ENCODE measurements at places on chromosomes 3 and 15.

DNA sequence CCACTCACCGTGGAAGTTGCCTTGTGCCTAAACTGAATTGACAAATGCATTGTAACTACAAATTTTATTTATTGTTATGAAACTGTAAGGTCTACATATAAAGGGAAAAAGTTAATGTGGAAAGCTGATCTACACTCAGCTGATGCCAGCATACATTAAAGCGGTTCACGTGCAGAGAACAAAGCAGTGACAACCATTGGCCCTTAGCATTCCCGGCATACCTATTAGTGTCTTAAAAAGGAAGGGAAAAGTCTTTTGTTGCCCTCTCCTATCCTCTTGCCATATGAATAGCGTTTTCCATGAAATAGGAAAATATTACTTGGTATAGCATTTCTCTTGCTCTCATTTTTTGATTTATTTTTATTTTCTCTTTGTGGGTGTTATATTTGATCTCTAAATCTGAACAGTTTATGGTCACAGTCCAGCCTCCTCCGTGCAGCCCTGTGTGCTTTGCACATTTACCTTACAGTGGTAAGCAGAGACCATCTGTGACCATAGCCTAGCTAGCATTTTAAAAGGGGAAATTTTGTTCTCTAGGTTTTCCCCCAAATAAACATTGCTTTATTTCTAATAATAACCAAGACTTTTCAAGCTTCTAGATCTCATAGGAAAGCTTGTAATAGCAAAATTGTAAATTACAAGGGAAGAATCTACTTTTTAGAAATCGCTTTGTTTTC, 89.7 kb upstream of the CGNL1 start:
- no peak for DNase-seq

GRCh38 chr15:22949074-22949547, 31.1 kb downstream of the CYFIP1 start:
- peak; percentile 56 for DNase-seq

- no peak for DNase-seq
Observed at GRCh38 chr3:131361464-131362421, 19.8 kb upstream of the NUDT16 start.

DNA sequence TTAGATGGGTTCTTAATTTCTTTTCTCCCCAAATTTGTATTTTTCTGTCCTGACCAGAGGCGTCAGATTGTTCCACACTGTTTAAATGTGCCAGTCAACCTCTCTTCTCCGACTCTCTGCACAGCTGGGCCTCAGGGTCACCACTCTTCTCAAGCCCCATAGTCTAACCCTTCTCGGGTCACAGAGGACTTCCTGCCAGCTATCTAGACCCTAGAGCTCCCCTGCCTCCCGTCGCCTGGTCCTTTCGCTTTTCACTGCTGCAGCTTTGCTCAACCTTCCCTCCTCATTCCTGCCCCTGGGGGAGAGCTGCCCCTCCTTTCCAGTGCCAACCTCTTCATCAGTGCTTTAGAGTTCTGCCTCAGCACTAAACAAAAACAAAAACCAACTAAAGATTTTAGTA, 151.7 kb downstream of the ATG7 start:
- DNase-seq = no peak

- no peak for DNase-seq
Observed at GRCh38 chr15:85494048-85494777, 113.8 kb downstream of the AKAP13 start.

DNA sequence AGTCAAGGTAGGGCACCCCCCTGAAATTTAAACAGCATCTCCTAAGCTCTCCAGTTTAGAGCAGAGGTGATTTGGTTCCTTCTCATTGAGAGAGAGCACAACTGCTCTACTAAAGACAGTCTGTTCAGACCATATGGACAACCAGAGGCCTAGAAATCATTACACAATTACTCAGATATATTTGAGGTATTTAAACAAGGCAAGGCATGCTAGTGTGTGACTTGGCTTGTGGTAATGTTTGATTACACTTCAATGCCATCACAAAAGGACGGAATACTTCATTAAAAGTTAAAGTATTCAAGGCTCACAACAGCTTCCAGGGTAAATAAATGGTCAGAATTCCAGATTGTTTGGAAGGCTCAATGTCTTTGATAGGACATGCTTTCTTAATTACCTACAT, 110.2 kb downstream of the LRTM1 start:
- DNase-seq = no peak

DNA sequence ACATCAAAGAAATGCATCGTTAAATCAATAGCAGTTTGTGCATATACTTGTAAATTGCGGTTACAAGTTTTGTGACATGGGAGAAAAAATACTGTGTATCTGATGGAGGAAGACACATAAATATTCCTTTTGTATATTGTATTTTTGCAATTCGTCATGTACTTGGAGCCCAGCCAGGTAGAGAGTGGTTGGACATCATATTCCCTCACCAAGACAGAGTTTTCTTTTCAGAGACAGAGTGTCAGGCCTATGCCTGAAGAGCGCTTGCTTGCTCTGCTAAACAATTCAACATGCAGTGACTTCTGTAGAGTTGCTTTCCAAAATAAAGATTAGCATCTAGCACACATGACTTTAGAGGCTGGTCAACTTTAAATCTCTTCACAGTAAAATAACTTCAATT, 24.8 kb upstream of the MEIS2 start:
- no peak for DNase-seq

DNA sequence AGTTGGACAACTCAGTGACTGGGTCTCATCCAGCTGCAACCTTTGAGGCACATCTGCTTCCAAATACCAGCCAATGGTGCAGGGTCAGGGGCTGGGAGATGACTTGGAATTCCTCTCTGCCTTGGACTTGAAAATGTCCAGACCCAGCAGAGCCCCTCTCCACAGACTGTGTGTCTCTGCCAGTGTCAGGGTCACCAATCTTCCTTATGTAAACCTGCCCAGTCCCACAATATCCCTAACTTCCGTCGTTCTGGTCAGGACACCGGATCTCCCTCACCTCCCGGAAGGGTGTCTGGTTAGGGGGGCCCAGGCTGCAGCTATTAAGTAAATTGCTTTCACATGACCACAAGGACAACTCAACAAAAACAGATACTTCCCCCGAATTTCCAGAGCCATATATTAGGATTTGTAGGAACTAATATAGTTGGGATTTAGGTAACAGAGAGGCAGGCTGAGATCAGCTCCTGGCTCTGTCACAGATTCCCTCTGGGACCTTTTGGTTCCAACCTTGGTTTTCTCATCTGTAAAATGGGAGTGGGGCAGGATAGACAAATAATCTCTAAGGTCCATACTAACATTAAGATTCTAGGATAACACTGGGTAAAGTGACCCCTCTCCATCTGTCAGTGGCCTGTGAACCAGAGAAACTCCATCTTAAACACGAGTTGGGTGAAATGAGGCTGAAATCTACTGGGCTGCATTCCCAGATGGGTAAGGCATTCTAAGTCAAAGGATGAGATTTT, 30.8 kb downstream of the IGDCC3 start:
- DNase-seq = no peak

- no peak for DNase-seq
Observed at GRCh38 chr15:49255966-49256759, 86.1 kb downstream of the GALK2 start.

DNA sequence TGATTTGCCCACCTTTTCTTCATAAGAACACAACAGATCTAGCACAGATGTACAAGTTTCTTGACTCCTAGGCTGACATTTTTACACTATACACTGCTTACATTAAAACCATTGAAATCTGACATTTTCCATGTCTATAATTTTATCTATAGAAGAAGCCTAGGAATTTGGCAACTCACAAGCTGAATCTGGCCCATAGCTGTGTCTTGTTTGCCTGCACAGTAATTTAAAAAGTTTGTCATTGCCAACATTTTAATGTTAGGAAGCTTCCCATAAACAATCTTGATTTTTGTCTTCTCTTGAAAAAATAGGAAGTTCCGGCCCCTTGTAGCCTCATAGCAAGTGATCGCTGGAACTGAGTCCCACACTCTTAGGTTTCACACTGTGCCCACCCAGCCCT, 394.6 kb upstream of the AZI2 start:
- no peak for DNase-seq

- no peak for DNase-seq
Observed at GRCh38 chr15:40463886-40464545, 6.8 kb upstream of the CHST14 start.

GRCh38 chr3:117104792-117105191, 395.2 kb downstream of the TUSC7 start:
- DNase-seq = no peak

GRCh38 chr3:98812851-98813374, 49.8 kb downstream of the ST3GAL6 start:
- no peak for DNase-seq

DNA sequence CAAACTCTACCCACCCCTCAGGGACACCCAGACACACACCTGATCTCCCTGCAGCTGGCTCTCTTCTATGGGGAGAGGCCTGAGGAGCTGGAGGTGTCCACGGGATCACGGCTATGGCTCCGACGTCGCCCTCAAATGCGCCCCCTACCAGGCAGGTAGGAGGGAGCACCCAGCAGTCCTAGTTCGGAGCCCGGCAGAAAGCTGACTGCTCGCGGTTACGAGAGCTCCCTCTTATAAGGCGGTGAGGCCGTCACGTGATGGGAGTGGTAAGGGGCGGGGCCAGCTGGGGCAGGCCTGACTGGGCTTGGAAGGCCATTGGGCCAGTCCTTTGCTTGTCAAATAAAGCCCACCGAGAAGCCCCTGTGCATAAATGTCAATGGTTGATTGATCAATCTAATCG, at the start of gene PRR20G:
Gene PRR20G, minus strand, starts transcription at position 207 of the 400 bp plus-strand sequence. CDS start 681 bp downstream, outside the sequence.
- no peak for DNase-seq

GRCh38 chr3:148030975-148031374, 621.8 kb downstream of the ZIC1 start:
- DNase-seq = no peak

DNA sequence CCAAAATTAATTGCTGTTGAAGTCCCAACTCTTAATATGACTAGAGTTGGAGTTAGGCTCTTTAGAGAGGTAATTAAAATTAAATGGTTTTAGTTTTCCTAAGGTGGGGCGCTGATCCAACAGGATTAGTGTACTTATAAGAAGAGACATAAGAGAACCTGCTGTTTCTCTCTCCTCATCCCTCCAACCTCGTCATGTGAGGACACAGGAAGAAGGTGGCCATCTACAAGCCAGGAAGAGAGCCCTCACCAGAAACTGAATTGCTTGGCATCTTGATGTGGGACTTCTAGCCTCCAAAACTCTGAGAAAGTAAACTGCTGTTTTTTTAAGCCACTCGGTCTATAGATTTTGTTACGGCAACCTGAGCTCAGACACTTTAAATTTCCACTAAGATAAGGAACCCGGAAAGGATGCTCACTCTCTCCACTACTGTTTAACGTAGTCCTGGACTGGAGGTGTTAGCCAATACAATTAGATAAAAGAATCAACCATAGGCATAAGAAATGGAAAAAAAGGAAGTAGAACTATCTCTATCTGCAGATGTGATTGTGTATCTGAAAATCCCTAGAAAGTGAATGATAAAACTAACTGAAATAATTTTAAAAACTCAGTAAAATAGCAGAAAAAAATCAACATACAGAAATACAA, 26.8 kb downstream of the DCBLD2 start:
- no peak for DNase-seq

DNA sequence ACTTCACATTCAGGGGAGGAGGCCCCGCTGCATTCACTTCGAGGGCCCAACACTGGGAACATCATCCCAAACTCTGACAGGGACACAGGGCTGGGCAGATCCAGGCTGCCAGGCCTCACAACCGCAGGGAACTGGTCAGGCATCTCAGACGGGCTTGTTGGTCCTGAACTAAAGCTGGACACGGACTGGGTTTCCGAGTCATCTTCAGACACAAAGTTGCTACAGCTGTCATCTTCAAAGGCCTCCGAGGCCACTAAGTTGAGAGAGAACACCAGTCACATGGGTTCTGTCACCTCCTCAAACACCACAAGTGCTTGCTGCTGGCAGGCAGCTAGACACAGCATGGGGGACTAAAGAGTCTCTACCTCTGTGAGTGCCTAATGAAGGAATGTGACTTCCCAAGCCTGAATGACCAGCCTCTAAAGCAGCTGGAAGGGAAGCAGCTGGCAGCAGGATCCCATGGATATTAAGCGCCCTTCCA, 50.9 kb downstream of the CAPN7 start:
- no peak for DNase-seq

GRCh38 chr3:123314359-123315270, 112.9 kb downstream of the SEC22A start:
- DNase-seq = no peak

- no peak for DNase-seq
Observed at GRCh38 chr3:52912885-52913731, 15.8 kb upstream of the STIMATE start.

GRCh38 chr15:66751579-66751978, 49.5 kb downstream of the SMAD6 start:
- DNase-seq = no peak

DNA sequence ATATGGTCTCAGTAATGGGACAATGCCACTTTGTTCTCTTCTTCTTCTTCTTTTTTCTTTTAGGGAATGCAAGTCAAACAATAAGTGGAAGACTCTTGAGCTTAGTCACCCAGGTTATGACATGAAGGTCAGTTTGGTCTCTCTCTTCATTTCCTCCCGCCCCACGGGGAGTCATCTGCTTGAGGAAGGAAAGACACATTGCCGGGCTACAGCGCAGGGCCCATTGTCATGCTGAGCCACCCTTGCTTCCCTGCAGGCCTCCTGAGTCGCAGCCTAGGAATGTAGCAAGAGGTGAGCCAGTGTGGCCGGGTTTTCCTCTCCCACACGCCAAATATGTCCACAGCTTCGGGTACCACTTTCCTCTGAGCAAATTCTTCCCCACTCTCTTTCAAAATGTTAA, 47.6 kb downstream of the RAP2B start:
- DNase-seq = no peak
